Activated CD4-positive, alpha-beta T cell treated with anti-CD3 and anti-CD28 coated beads, Interleukin-2, amount 10 ng/mL, durations not matched to agents 7 days and 5 days (primary cell): ENCODE measurements at places on chromosomes 4 and X.

- no peak for DNase-seq
These were observed 1350.5 kb upstream of the PABPC4L start for GRCh38 chr4:135552131-135552530.

DNA sequence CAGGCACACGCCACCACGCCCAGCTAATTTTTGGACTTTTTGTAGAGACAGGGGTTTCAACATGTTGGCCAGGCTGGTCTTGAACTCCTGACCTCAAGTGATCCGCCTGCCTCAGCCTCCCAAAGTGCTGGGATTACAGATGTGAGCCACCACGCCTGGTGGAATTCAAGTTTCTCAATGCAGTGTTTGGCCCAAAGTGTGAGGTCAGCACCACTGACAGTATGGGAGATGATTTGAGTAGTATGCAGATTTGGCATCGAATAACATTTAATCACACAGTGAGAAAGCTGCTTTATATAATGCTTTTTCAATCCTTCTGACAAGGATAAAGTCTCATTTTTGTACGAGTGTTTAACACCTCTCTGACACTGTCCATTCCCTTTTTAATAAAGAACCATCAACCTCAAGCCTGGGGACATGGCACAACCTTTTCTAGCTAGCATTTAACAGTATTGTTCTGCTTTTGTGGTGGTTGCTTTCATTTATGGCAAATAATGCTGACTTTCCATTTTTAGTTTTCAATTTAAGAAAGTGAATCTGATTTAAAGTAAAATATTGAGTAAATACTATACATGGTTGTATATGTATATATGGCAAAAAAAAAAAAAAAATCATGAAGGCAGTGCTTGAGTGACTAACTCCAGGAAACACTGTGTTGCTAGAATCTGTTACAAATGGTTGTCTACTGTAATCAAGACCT, 4.3 kb upstream of the NSUN7 start:
- DNase-seq, result no peak

DNA sequence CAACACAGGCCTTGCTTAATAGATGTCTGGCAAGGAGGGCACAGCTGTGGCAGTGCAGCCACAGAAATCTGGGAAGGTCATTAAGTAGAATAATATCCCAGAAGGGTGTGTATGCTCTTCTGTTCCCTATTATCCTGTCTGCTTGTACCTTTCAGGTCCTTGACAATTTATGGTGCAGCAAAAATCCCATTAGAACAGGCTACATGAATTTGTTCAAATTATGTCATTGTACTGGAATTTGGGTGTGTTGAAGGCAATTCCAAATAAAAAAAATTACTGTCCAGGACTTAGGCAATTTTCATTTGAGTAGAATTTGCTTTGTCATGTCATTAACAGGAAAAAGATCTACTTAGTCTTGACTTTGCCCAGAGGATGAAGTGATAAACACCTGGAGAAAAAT, 192.1 kb downstream of the IDS start:
- DNase-seq, result no peak

GRCh38 chr4:13007802-13008470, 476.2 kb downstream of the RAB28 start:
- no peak for DNase-seq
